ENCODE measurements at places on chromosomes 2 and 18.

DNA sequence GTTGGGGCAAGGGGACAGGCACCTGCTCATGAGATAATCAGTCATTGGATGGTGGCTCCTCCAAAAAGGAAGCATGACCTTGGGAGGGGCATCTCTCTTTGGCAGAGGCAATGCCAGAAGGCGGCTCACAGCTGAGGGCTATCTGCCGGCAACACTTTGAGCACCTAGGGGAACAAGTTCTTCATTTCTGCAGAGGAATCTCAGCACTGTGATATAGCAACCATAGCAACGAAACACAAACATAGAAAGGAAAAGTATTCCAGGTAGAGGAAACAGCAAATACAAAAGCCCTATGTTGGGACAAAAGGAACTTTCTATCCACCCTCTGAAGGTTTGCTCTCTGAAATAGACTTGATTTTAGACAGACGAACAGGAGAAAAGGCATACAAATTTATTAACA, 89.1 kb upstream of the NEDD4L start:
- no peak overlapping the region for H3K27ac ChIP-seq
- no peak overlapping the region for H3K4me3 ChIP-seq
- H3K4me1 ChIP-seq = no peaks in the 10 kb centered on the region
- H3K27me3 ChIP-seq = no peaks in the 10 kb centered on the region
- no peaks in the 10 kb centered on the region for H3K36me3 ChIP-seq

- H3K27me3 ChIP-seq = no peaks in the 10 kb centered on the region
- H3K36me3 ChIP-seq = peaks cover 22% of the 10 kb centered on the region
- H3K4me3 ChIP-seq = no peak overlapping the region
- no peaks in the 10 kb centered on the region for H3K4me1 ChIP-seq
- no peak overlapping the region for H3K27ac ChIP-seq
- DNase-seq = no peak
These were observed 120.9 kb upstream of the NFATC1 start for GRCh38 chr18:79274823-79275222.

GRCh38 chr2:134745023-134745422, 26.2 kb upstream of the TMEM163 start:
- no peaks in the 10 kb centered on the region for H3K27me3 ChIP-seq
- no peak overlapping the region for H3K4me3 ChIP-seq
- no peak for DNase-seq
- H3K27ac ChIP-seq = no peak overlapping the region
- no peaks in the 10 kb centered on the region for H3K36me3 ChIP-seq

- H3K27ac ChIP-seq = no peak overlapping the region
- no peaks in the 10 kb centered on the region for H3K36me3 ChIP-seq
- DNase-seq = no peak
- no peak overlapping the region for H3K4me3 ChIP-seq
These were observed 92.5 kb downstream of the HAUS1 start for GRCh38 chr18:46196627-46197243.

GRCh38 chr2:221994926-221995325, 303.9 kb downstream of the PAX3 start:
- no peak overlapping the region for H3K27ac ChIP-seq
- no peaks in the 10 kb centered on the region for H3K27me3 ChIP-seq

GRCh38 chr2:240650254-240650965, 25.1 kb downstream of the GPR35 start:
- no peaks in the 10 kb centered on the region for H3K27me3 ChIP-seq
- no peak overlapping the region for H3K27ac ChIP-seq
- H3K4me1 ChIP-seq = peaks cover 9% of the 10 kb centered on the region
- no peak overlapping the region for H3K4me3 ChIP-seq

- no peaks in the 10 kb centered on the region for H3K27me3 ChIP-seq
- H3K36me3 ChIP-seq = no peaks in the 10 kb centered on the region
- H3K4me3 ChIP-seq = no peak overlapping the region
- DNase-seq = no peak
These were observed 130.2 kb downstream of the SMAD2 start for GRCh38 chr18:47800248-47800647.

DNA sequence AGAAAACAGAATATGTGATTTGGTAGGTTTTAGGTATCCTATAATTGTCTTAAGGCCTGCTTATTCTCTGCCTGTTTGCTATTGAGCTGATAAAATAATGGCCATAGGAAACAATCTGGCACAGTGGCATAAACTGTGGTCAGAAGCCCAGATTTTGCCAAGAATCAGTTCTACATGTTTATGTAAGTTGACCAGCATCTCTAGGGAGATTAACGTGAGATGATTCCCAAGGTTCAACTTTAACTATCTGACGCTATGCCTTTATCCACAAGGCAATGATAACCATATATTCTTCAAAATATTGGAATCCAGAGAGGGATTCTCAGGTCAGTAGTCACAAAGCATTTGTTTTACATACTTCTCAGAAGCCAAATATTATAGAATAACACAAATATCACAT, 25.6 kb downstream of the AP1S3 start:
- H3K27ac ChIP-seq = no peak overlapping the region
- H3K4me3 ChIP-seq = no peak overlapping the region
- H3K4me1 ChIP-seq = no peaks in the 10 kb centered on the region

GRCh38 chr18:23982155-23983079, 32.1 kb upstream of the TTC39C start:
- no peak overlapping the region for H3K4me3 ChIP-seq
- no peaks in the 10 kb centered on the region for H3K36me3 ChIP-seq
- H3K27me3 ChIP-seq = no peaks in the 10 kb centered on the region
- H3K4me1 ChIP-seq = peaks cover 23% of the 10 kb centered on the region
- H3K27ac ChIP-seq = no peak overlapping the region

DNA sequence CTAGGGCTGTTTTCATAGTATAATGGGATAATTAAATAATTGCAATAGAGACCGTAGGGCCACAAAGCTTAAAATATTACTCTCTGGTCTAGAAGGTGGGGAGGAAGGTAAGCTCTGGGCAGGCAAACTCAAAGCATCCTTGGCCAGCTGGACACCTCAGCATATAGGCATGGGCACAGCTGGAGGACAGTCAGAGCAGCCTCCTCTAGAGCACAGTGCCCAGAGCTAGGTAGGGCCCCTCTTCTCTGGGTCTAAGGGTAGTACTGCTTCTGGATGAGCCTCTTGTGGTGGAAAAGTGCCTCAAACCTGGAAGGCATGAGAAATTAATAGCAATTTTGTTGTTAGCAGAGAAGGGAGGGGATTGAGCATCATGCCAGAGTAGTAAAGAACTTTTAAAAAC, 291.3 kb upstream of the FBXO11 start:
- H3K27ac ChIP-seq = no peak overlapping the region
- no peaks in the 10 kb centered on the region for H3K4me1 ChIP-seq
- H3K27me3 ChIP-seq = no peaks in the 10 kb centered on the region
- H3K4me3 ChIP-seq = no peak overlapping the region
- no peaks in the 10 kb centered on the region for H3K36me3 ChIP-seq

DNA sequence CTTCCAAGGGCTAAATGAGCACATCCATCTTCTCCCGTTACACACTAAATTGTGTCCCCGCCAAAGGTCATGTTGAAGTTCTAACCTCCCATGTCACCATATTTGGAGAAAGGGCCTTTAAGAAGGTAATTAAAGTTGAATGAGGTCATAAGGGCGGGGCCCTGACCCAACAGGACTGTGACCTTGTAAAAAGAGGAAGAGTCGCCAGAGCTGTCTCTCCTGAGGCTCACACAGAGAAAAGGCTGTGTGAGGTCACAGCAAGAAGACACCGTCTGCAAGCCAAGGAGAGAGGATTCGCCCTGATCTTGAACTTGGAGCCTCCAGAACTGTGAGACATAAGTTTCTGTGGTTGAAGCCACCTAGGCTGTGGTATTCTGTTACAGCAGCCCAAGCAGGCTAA, 24.1 kb downstream of the TRABD2A start:
- DNase-seq = no peak
- H3K4me1 ChIP-seq = peaks cover 82% of the 10 kb centered on the region
- no peaks in the 10 kb centered on the region for H3K27me3 ChIP-seq
- H3K4me3 ChIP-seq = no peak overlapping the region
- H3K27ac ChIP-seq = peak overlapping the region; percentile 47
- peaks cover 9% of the 10 kb centered on the region for H3K36me3 ChIP-seq

DNA sequence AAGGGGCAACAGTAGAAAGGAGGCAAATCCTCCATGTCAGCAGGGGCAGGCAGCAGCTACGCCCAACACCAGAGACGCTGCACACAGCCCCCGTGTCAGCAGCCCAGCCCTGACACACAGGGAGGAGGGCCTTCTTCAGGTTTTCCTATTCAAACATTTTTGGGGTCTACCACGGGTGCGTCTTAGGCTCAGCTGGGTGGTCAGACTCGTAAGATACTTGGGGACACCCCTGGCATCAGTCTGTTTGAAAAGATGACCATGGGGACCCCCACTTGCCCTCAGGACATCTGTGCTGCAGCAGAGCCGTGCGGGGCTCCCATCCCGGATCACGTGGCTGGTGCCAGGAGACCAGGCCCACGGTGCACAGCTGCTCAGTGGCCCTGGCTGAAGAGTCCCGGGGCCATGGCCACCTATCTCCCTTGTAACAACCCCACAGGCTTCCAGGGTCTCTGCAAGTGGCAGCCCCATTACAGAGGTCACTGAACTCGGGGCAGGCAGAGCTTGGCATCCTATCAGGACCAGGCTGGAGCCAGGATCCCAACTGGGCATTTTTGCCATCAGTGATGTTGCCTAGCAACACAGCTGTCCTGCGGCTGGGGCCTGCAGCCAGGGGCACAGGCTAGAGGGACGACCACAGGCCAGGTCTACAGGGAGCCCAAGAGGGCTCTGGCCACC, 82.5 kb downstream of the EDAR start:
- no peak overlapping the region for H3K27ac ChIP-seq
- no peaks in the 10 kb centered on the region for H3K36me3 ChIP-seq
- no peaks in the 10 kb centered on the region for H3K4me1 ChIP-seq
- H3K4me3 ChIP-seq = no peak overlapping the region

GRCh38 chr2:143717536-143718168, 588.4 kb downstream of the ARHGAP15 start:
- H3K27me3 ChIP-seq = no peaks in the 10 kb centered on the region
- H3K27ac ChIP-seq = no peak overlapping the region
- H3K36me3 ChIP-seq = peaks cover 20% of the 10 kb centered on the region
- H3K4me3 ChIP-seq = no peak overlapping the region
- no peaks in the 10 kb centered on the region for H3K4me1 ChIP-seq

- DNase-seq = no peak
- H3K27ac ChIP-seq = no peak overlapping the region
- H3K4me1 ChIP-seq = no peaks in the 10 kb centered on the region
- no peak overlapping the region for H3K4me3 ChIP-seq
- no peaks in the 10 kb centered on the region for H3K27me3 ChIP-seq
These were observed 2.4 kb upstream of the DTNA start for GRCh38 chr18:34707670-34708069.

GRCh38 chr2:108447947-108448677, 894 bp upstream of the GCC2 start:
- H3K27me3 ChIP-seq = no peaks in the 10 kb centered on the region
- peaks cover 20% of the 10 kb centered on the region for H3K36me3 ChIP-seq
- peak overlapping the region; percentile 75 for H3K4me3 ChIP-seq
- H3K4me1 ChIP-seq = peaks cover 16% of the 10 kb centered on the region

DNA sequence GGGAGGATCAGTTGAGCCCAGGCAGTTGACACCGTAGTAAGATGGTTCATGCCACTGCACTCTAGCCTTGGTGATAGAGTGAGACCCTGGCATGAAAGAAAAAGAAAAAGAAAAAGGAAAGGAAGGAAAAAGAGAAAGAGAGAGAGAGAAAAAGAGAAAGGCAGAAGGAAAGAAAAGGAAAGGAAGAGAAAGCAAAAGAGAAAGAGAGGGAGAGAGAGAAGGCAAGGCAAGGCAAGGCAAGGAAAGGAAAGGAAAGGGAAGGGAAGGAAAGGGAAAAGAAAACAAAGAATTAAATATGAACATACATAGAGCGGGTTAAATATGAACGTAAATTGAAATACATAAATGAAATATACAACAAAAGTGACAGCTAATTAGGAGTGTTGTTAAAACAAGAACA, 167.5 kb upstream of the SETBP1 start:
- DNase-seq = no peak
- H3K36me3 ChIP-seq = no peaks in the 10 kb centered on the region
- no peak overlapping the region for H3K27ac ChIP-seq
- no peak overlapping the region for H3K4me3 ChIP-seq

- H3K27me3 ChIP-seq = no peaks in the 10 kb centered on the region
- no peaks in the 10 kb centered on the region for H3K36me3 ChIP-seq
- no peak overlapping the region for H3K27ac ChIP-seq
- no peak overlapping the region for H3K4me3 ChIP-seq
- DNase-seq = no peak
- H3K4me1 ChIP-seq = no peaks in the 10 kb centered on the region
These were observed 29.6 kb upstream of the PXDN start for GRCh38 chr2:1773883-1774282.

DNA sequence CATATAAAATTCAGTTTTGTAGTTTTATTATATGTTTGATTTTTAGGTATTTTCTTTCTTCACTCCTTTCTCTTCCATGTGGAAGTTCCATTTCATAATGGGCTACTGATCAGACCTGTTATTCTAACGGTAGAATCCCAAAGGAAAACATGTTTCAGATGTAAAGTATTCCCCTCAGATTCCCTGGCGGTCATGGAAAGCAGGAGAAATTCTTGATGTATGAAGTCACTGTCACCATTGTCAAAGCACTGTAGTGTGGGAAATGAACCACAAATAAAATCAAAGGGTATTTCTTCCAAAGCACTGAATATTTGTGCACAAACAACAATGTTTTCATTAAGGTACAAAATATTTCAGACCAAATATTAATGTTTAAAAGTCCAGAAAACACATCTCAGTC, 237.3 kb upstream of the KLHL14 start:
- no peak overlapping the region for H3K4me3 ChIP-seq
- no peaks in the 10 kb centered on the region for H3K27me3 ChIP-seq
- DNase-seq = no peak
- H3K27ac ChIP-seq = no peak overlapping the region
- H3K36me3 ChIP-seq = no peaks in the 10 kb centered on the region
- H3K4me1 ChIP-seq = no peaks in the 10 kb centered on the region

- no peak overlapping the region for H3K4me3 ChIP-seq
- no peaks in the 10 kb centered on the region for H3K4me1 ChIP-seq
- H3K36me3 ChIP-seq = no peaks in the 10 kb centered on the region
- peaks cover 4% of the 10 kb centered on the region for H3K27me3 ChIP-seq
- DNase-seq = no peak
These were observed 122.7 kb downstream of the COL6A3 start for GRCh38 chr2:237291138-237291792.

- no peaks in the 10 kb centered on the region for H3K27me3 ChIP-seq
- no peaks in the 10 kb centered on the region for H3K36me3 ChIP-seq
- no peak for DNase-seq
- H3K4me3 ChIP-seq = no peak overlapping the region
These were observed 20.9 kb upstream of the BAZ2B start for GRCh38 chr2:159637240-159637639.

GRCh38 chr2:198077477-198077876, 273.1 kb downstream of the PLCL1 start:
- no peak overlapping the region for H3K4me3 ChIP-seq
- no peak for DNase-seq
- no peaks in the 10 kb centered on the region for H3K27me3 ChIP-seq
- no peak overlapping the region for H3K27ac ChIP-seq
- no peaks in the 10 kb centered on the region for H3K36me3 ChIP-seq
- no peaks in the 10 kb centered on the region for H3K4me1 ChIP-seq

- no peak for DNase-seq
- H3K36me3 ChIP-seq = no peaks in the 10 kb centered on the region
- H3K4me1 ChIP-seq = no peaks in the 10 kb centered on the region
- no peaks in the 10 kb centered on the region for H3K27me3 ChIP-seq
- H3K27ac ChIP-seq = no peak overlapping the region
- no peak overlapping the region for H3K4me3 ChIP-seq
These were observed 121.7 kb downstream of the KLHL29 start for GRCh38 chr2:23506531-23507266.

Data from effector memory CD4-positive, alpha-beta T cell (primary cell).